ENCODE measurements at places on chromosomes 12 and 14.

GRCh38 chr14:102586420-102587104 lies 5.9 kb upstream of the RCOR1 start:
- DNase-seq: no peak

GRCh38 chr12:7501031-7501588 lies 2.5 kb downstream of the CD163 start:
- no peak for DNase-seq

- DNase-seq: no peak
Observed at GRCh38 chr14:96119947-96120346, 80.8 kb downstream of the C14orf132 start.

DNA sequence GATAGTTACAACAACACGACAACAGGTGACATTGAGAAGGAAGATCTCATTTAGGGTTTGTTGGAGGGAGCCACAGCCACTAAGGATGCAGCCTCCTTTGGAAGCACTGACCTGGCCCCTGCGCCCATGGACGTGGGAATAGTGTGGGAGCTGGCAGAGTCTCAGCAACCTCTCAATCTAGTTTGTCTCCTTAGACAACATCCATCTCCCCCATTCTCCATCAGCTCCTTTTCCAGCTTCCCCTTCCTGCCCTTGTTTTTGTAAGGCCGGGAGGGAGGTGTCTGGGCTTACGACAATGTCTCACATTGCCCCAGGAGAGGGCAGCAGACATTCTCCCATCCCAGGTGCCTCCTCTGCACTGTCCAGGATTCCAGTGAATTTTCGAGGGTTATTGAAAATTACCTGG lies 170.2 kb upstream of the PZP start:
- no peak for DNase-seq

DNA sequence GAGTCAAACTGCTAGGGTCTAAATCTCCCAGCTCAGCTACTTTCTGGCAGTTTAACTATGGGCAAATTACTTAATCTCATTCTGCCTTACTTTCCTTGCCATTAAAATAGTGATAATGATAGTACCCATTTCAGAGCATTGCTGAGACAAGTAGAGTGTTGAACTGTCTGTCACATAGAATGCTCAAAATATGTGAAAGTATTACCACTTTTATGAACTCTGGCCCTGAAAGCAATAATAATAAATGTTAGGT lies 19.9 kb downstream of the SRGAP1 start:
- DNase-seq: no peak

DNA sequence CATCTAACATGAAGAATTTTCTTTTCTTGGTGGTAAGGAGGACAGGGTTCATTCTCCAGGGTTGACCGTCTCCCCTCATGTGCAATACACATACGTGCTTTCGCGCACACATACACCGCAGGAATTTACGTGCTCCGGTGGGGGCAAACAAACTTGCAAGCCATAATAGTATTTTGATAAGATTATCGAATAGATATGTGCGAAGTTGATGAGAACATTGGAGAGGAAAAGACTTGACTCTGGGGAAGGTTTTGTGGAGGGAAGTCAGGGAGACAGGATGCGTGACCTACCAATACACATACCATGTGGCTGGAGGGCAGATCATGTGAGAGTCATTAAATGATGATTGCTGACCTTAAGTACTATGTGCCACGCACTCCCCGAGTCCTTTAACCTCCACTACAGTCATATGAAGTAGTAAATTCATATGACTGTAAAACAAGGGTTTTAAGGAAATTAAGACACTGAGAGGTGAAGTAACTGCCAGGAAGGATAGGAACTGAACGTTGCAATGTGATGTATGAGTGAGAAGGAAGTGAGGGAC lies 921 bp downstream of the RAD51B start:
- no peak for DNase-seq

DNA sequence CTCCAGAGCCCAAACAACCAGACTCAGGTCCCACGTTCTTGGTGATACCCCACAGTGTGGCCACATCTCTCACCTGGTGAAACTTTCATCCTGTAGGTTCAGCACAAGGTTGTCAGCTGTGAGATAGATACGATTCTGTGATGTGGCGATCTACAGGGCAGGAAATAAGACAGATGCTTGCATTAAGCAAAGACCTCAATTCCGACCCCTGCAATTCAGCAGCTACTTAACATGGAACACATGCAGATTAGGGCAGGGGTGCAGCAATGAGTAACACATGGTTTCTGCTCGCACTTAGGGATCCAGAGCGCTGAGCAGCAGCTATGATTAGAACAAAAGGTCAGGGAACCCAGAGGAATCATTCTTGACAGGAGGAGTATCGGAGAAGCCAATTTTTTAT lies 4.1 kb downstream of the PHB2 start:
- DNase-seq: no peak

DNA sequence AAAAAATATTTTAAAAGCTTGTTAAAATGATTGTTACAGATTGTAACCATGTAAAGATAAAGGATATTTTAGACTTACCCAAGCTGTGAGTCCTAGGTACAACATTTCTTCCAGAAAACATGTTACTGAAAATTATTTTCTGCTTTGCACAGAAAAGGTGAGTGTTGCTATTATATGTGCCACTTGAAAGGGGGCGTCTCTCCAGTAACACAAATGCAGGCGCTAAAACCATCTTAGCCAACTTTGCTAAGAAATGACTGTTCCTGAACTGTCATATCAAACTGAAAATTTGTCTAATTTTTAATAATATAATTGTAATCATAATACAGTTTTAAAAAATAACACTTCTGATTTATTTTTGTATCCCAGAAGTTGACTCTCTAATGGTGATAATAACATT lies 75.6 kb upstream of the KRAS start:
- DNase-seq: no peak
